ENCODE measurements at places on chromosomes 3 and 15. TPM values are rescaled to one million over a fixed set of nuclear protein-coding genes. Genes with fewer than 3 reads are reported as not detected.
A peak's percentile ranks its signal among the peaks of the same experiment; 100 is the strongest.

GRCh38 chr3:196284396-196284795 is 3.1 kb downstream of the PCYT1A start:
- H3K4me1 ChIP-seq: peaks cover 38% of the 10 kb centered on the region
- DNase-seq: no peak
- H3K27ac ChIP-seq: no peak overlapping the region
- H3K4me3 ChIP-seq: no peak overlapping the region
- H3K36me3 ChIP-seq: no peaks in the 10 kb centered on the region
- no peaks in the 10 kb centered on the region for H3K27me3 ChIP-seq

ZFAND6 gene
- total RNA-seq: 71.1 TPM

DAZL gene
- total RNA-seq: not detected

GRCh38 chr3:158248261-158248660 is 138.4 kb downstream of the RSRC1 start:
- no peak overlapping the region for H3K27ac ChIP-seq
- H3K36me3 ChIP-seq: no peaks in the 10 kb centered on the region
- no peak for DNase-seq
- H3K27me3 ChIP-seq: no peaks in the 10 kb centered on the region

DNA sequence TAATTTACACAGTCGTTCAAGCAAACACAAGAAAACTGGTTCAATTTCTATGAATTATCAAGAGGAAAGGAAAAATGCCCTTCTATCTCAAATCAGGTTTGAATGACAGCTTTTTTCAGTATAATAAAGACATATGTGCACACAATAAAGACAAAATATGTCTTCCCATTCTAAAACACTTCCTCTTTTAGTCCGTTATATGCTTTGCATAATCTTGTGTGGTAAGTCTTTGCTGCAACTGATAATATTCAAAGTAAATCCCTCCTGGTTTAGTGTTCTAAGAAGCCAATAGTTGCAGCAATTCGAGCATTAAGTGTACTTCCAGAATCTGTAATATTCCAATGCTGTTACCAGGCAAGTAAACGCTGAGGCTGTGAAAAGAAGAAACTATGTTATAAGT is 43.7 kb upstream of the MAPKBP1 start:
- peaks cover 66% of the 10 kb centered on the region for H3K36me3 ChIP-seq
- H3K4me3 ChIP-seq: no peak overlapping the region
- H3K27ac ChIP-seq: no peak overlapping the region
- no peak for DNase-seq
- no peaks in the 10 kb centered on the region for H3K4me1 ChIP-seq

DNA sequence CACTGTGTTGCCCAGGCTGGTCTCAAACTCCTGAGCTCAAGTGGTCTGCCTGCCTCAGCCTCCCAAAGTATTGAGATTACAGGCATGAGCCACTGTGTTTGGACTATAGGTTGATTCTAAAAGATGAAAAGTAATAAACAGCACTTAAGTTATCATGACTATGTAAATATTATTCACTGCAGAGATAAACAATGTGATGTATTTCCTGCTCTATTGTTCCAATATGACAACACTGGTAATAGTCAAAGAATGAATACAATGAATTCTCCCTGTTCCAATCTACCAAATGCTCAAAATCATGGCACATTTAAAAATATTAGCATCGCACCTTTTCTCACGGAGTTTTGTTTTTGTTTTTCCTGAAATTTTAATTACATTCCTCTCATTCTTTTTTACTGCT is 36.8 kb upstream of the TBL1XR1 start:
- H3K27ac ChIP-seq: no peak overlapping the region
- no peak overlapping the region for H3K4me3 ChIP-seq
- no peaks in the 10 kb centered on the region for H3K4me1 ChIP-seq
- H3K36me3 ChIP-seq: no peaks in the 10 kb centered on the region
- H3K27me3 ChIP-seq: no peaks in the 10 kb centered on the region
- DNase-seq: no peak

GRCh38 chr3:117047951-117048705 is 338.5 kb downstream of the TUSC7 start:
- H3K27me3 ChIP-seq: no peaks in the 10 kb centered on the region
- no peak overlapping the region for H3K27ac ChIP-seq
- DNase-seq: no peak
- H3K4me3 ChIP-seq: no peak overlapping the region
- no peaks in the 10 kb centered on the region for H3K4me1 ChIP-seq
- no peaks in the 10 kb centered on the region for H3K36me3 ChIP-seq

GRCh38 chr15:90592131-90592881 is 62.6 kb downstream of the CRTC3 start:
- H3K4me1 ChIP-seq: peaks cover 42% of the 10 kb centered on the region
- no peak overlapping the region for H3K4me3 ChIP-seq
- H3K36me3 ChIP-seq: no peaks in the 10 kb centered on the region
- no peak for DNase-seq
- H3K27ac ChIP-seq: peak overlapping the region; percentile 88
- H3K27me3 ChIP-seq: no peaks in the 10 kb centered on the region

NEIL1 gene
- total RNA-seq: 58.0 TPM

DHX36 gene
- 50.7 TPM for total RNA-seq

- H3K27ac ChIP-seq: no peak overlapping the region
- no peaks in the 10 kb centered on the region for H3K27me3 ChIP-seq
- H3K36me3 ChIP-seq: no peaks in the 10 kb centered on the region
- H3K4me1 ChIP-seq: peaks cover 17% of the 10 kb centered on the region
- no peak for DNase-seq
Measured at GRCh38 chr15:78220713-78221112, 13.7 kb downstream of the ACSBG1 start.

- no peaks in the 10 kb centered on the region for H3K27me3 ChIP-seq
- H3K4me3 ChIP-seq: no peak overlapping the region
- DNase-seq: no peak
- peaks cover 14% of the 10 kb centered on the region for H3K4me1 ChIP-seq
Measured at GRCh38 chr15:42119446-42119760, 25.0 kb upstream of the PLA2G4D start.

GRCh38 chr15:101052031-101052620 is 133.0 kb downstream of the LRRK1 start:
- no peak overlapping the region for H3K4me3 ChIP-seq
- H3K27me3 ChIP-seq: no peaks in the 10 kb centered on the region
- no peak for DNase-seq
- H3K36me3 ChIP-seq: peaks cover 91% of the 10 kb centered on the region
- no peak overlapping the region for H3K27ac ChIP-seq
- no peaks in the 10 kb centered on the region for H3K4me1 ChIP-seq

- no peak for DNase-seq
- peaks cover 71% of the 10 kb centered on the region for H3K36me3 ChIP-seq
- H3K4me1 ChIP-seq: no peaks in the 10 kb centered on the region
Measured at GRCh38 chr3:171678971-171679492, 131.3 kb downstream of the PLD1 start.

DNA sequence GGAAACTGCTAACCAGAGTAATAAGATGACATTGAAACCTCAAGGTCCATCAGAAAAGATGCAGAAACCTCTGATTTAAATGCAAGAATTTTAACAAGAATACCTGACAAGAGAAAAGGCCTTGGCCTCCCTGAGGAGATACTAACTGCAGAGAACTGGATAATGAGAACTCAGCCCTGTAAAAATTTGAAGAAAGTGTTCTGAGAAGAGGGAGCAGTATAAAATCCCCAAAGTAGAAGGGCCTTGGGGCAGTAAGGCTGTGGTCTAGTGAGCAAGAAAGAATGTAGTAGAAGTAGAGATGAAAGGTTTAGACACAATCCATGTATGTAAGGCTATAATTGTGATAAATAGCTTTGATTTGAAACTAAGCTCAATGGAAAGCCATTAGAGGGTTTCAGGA is 394.1 kb downstream of the ZBBX start:
- no peak overlapping the region for H3K4me3 ChIP-seq
- H3K36me3 ChIP-seq: no peaks in the 10 kb centered on the region
- no peaks in the 10 kb centered on the region for H3K4me1 ChIP-seq
- H3K27ac ChIP-seq: no peak overlapping the region
- no peak for DNase-seq

GRCh38 chr3:52052831-52053306 is 3.5 kb downstream of the DUSP7 start:
- peak; percentile 23 for DNase-seq
- H3K4me3 ChIP-seq: peak overlapping the region; percentile 92
- peak overlapping the region; percentile 94 for H3K27ac ChIP-seq
- H3K4me1 ChIP-seq: peaks cover 91% of the 10 kb centered on the region
- H3K36me3 ChIP-seq: peaks cover 49% of the 10 kb centered on the region

CFAP100 gene
- not detected for total RNA-seq

CD200R1 gene
- total RNA-seq: 5.5 TPM

SEMA7A gene
- total RNA-seq: 1.2 TPM

DNA sequence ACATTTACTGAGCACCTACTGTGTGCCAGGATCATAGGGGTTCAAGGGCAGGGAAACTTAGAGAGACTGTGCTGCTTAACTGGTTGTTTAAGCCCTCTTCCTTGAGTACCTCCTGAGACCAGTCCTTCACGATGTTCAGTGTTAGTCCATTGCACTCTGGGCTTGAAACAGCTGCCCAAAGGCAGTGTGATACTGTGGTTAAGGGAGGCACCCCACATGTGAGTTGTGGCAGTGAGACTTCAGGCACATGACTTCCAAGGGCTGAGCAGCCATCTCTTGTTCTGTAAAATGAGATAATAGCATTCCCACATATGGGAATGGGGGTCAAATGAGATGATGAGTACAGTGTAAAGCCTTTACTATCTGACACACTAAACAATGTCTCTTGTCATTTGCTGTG is 75.1 kb downstream of the LINGO1 start:
- no peaks in the 10 kb centered on the region for H3K36me3 ChIP-seq
- H3K27ac ChIP-seq: no peak overlapping the region
- no peaks in the 10 kb centered on the region for H3K27me3 ChIP-seq
- DNase-seq: no peak
- no peak overlapping the region for H3K4me3 ChIP-seq

- no peaks in the 10 kb centered on the region for H3K27me3 ChIP-seq
- H3K4me3 ChIP-seq: no peak overlapping the region
- no peak for DNase-seq
- peak overlapping the region; percentile 23 for H3K27ac ChIP-seq
- H3K36me3 ChIP-seq: no peaks in the 10 kb centered on the region
Measured at GRCh38 chr3:127953091-127954035, 38.3 kb downstream of the KBTBD12 start.

COPG1 gene
- total RNA-seq: 68.3 TPM

DNA sequence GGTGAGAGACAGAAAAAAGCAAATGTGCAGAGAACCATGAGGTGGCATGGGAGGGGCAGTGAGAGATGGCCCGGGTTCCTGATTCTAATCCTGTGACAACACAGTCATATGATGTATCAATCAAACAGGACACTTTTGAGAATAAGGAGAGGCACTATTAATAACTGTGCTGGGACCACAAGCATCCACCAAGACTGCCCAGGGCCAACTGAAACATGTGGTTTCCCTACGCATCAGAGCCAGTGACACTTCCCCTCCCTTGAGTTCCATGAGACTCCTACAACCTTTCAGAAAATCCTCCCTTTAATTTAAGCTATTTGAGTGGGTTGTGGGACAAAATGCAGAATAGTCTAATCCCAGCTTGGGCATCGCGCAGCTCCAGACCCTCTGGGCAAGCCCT is 17.4 kb downstream of the SH3BP5 start:
- no peak for DNase-seq
- H3K27me3 ChIP-seq: no peaks in the 10 kb centered on the region
- no peak overlapping the region for H3K4me3 ChIP-seq

DNA sequence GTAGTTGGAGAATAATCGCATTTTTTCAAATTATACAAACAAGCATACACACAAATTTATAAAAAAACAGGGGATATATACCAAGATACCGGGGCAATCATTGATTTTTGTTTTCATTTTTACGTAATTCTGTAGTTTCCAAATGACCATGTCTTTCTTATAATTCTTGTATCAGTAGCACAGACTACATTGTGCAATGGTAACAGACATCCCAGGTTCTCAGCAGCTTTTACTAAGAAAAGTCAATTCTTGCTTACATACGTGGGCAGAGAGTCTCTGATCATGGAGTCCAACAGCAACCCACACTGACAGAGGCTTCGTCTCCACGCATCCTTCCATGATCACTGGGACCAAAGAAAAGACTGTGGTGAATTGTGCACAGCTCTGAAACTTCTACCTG is 441.3 kb downstream of the TBL1XR1 start:
- no peak overlapping the region for H3K27ac ChIP-seq
- DNase-seq: no peak
- H3K4me1 ChIP-seq: no peaks in the 10 kb centered on the region
- no peaks in the 10 kb centered on the region for H3K27me3 ChIP-seq
- no peak overlapping the region for H3K4me3 ChIP-seq

DNA sequence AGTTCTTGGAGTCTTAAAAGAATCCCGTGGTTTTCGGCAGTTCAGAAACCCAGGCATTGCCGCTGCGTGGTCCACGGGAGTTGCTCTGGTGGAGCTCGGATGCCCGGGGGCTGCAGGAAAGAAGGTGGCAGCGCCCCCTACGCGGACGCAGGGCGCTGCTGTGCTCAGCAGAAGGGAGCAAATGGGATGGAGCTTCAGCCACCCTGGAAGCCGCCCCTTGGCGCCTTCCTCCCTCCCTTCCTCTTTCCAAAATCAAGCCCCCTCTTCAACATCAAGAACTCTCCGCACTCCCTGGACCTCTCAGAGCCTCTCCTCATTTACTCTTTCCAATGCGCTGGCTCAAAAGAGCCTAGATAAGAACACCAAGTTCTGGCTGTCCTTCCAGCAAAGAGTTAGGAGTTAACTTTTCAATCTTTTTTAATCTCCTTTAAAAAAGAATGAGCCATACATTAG is 880 bp upstream of the CHRNA7 start:
- no peak overlapping the region for H3K27ac ChIP-seq
- DNase-seq: no peak
- H3K27me3 ChIP-seq: peaks cover 4% of the 10 kb centered on the region

DNA sequence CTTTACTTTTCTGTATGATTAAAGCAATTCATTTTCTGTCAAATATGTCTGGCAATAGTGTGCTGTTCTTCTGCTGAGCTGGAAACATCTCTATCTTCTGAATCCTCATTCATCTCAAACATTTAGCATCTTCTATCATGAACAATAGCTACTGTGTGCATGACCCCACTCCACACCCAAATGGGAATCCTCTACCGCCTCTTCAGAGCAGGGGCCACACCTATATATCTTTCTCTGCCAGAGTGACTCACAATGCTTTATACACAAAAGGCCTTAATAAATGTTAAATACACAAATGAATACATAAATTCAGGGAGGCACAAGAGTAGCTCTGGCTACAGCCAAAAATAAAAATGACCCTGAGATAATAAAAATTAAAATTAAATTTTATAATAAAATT is 8.0 kb downstream of the ALDH1A2 start:
- H3K4me1 ChIP-seq: no peaks in the 10 kb centered on the region
- no peak for DNase-seq
- no peak overlapping the region for H3K27ac ChIP-seq
- no peaks in the 10 kb centered on the region for H3K36me3 ChIP-seq
- no peaks in the 10 kb centered on the region for H3K27me3 ChIP-seq

- H3K36me3 ChIP-seq: no peaks in the 10 kb centered on the region
- H3K4me3 ChIP-seq: no peak overlapping the region
- no peaks in the 10 kb centered on the region for H3K27me3 ChIP-seq
- H3K27ac ChIP-seq: no peak overlapping the region
- no peaks in the 10 kb centered on the region for H3K4me1 ChIP-seq
- no peak for DNase-seq
Measured at GRCh38 chr3:63880653-63881052, 17.0 kb downstream of the ATXN7 start.

LRRC34 gene
- 1.3 TPM for total RNA-seq

All from esophagus squamous epithelium (tissue), 5 donors.